ENCODE measurements at places on chromosomes 13 and 19.

GRCh38 chr13:30934381-30934780 is 1.9 kb downstream of the TEX26 start:
- no peak for DNase-seq

- no peak for DNase-seq
These were observed 28.2 kb downstream of the VSTM1 start for GRCh38 chr19:54035215-54036178.

DNA sequence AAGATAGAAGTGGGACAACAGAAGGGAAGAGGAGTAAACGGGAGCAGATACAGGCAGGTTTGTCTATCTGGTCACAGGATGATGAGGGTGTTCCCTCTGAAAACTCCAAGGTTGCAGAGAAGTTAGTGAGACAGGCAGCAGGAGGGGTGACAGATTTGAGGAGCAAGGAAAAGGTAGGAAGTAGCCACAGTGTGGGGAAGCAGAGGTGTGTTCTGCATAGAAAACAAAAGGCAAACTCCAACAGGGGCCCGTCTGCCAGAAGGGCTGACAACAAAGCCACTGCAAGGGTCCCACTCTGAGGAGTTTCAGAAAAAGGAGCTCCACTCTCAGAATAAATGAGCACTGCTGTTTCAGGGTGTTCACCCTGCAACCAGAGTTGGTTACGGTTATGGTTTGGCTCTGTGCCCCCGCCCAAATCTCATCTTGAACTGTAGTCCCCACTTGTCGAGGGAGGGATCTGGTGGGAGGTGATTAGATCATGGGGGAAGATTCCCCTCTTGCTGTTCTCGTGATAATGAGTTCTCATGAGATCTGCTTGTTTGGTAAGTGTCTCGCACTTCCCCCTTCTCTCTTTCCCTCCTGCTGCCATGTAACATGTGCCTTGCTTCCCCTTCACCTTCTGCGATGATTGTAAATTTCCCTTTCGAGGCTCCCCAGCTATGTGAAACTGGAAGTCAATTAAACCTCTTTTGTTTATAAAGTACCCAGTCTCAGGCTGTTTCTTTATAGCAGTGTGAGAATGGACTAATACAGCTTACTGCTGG is 32.1 kb downstream of the SMAD9 start:
- DNase-seq = no peak

DNA sequence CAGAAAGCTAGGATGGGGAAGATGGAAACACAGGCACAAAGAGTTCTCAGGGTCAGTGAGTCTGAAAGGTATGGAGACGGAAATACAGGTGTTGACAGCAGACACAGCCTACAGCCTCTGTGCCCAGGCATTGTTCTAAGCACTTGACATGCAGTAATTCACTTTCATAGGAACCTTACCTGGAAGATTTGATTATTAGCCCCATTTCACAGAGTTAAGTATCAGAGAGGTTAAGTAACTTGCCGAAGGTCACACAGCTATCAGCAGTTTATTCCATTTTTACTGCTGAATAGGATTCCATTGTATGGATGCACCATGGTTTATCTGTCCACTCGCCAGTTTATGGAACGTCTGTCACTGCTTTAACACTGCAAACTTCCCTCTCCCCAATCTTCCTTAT is 13.2 kb downstream of the KLK4 start:
- no peak for DNase-seq

- no peak for DNase-seq
These were observed 69.7 kb upstream of the C1QTNF9B start for GRCh38 chr13:23966691-23967615.

DNA sequence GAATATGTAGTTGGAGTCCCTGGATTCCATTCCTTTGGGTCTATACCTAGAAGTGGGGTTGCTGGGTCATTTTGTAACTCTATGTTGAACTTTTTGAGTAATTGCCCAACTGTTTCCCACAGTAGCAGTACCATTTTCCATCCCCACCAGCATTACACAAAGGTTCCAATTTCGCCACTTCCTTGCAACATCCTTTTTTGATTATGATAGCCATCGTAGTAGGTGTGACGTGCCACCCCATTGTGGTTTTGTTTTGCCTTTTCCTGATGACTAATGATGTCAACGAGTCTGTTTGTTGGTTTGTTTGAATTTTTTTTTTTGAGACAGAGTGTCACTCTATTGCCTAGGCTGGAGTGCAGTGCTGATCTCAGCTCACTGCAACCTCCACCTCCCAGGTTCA is 3.3 kb upstream of the PEX11G start:
- DNase-seq = no peak

DNA sequence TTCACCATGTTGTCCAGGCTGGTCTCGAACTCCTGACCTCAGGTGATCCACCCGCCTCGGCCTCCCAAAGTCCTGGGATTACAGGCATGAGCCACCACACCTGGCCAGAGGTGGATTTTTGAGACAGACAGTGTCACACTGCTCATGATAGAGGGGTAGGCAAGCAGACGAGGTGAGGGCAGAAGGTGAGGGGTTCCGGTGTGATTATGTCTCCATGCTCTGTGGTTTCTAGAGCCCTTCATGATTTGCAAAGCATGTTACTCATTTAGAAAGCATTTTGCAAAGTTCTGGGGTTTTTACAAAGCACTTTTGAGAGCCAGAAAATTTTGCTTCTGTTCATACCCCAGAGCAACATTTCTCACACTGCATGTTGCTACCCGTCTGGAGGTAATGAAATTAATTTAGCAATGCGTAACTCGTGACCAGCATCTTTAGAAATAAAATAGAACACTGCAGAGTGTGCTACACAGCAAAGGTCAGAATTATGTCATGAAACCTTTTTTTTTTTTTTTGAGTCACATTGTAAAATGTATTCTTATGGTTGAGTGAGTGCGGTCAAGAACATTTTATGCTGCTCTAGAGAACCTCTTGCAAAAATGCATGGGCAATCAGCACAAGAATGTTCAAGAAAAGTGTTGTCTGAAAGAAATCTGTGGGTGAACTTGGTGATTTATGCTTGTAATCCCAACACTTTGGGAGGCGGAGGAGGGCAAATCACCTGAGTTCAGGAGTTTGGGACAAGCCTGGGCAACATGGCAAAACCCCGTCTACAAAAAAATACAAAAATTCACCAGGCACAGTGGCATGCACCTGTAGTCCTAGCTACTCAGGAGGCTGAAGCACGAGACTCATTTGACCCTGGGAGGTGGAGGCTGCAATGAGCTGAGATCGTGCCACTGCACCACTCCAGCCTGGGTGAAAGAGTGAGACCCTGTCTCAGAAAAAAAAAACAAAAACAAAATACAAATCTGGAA is 58.0 kb downstream of the MAP4K1 start:
- no peak for DNase-seq

All from femur (tissue), 1 donor.